ENCODE measurements at places on chromosomes 12 and 14. TPM values are rescaled to one million over a fixed set of nuclear protein-coding genes. Genes with fewer than 3 reads are reported as not detected.

The RNU4-1 gene
- total RNA-seq, result not detected

The LRRC10 gene
- total RNA-seq, result not detected

The AQP2 gene
- total RNA-seq, result not detected

The P2RX2 gene
- not detected for total RNA-seq

The CAPS2 gene
- 1.7 TPM for total RNA-seq

The KLHL42 gene
- 14.2 TPM for total RNA-seq

The LRRIQ1 gene
- total RNA-seq, result 0.71 TPM

The GLT1D1 gene
- not detected for total RNA-seq

The BMAL2 gene
- total RNA-seq, result 26.0 TPM

The DEPDC4 gene
- total RNA-seq, result 1.3 TPM

The BEGAIN gene
- total RNA-seq, result 11.0 TPM

The PMEL gene
- 0.65 TPM for total RNA-seq

The BDKRB2 gene
- total RNA-seq, result 3.4 TPM

The NXPH4 gene
- total RNA-seq, result 3.8 TPM

The EID3 gene
- 8.5 TPM for total RNA-seq

The CLEC9A gene
- not detected for total RNA-seq

The BIN2 gene
- total RNA-seq, result not detected

The ZNF10 gene
- 1.7 TPM for total RNA-seq

The TOGARAM1 gene
- total RNA-seq, result 6.9 TPM

The SMOC1 gene
- total RNA-seq, result 15.6 TPM

The GLI1 gene
- total RNA-seq, result 9.9 TPM

The MORN3 gene
- total RNA-seq, result not detected

Measured in A549 treated with CpdA at 1 μM for 4 hours (cell line).